Activated T-helper 1 cell treated with Interleukin-2 at 50 U/mL for 16 hours (primary cell): ENCODE measurements at places on chromosomes 3 and 15.

GRCh38 chr15:67839499-67839928 lies 331 bp downstream of the RNU6-1 start:
- no peak for DNase-seq

- DNase-seq: no peak
Observed at GRCh38 chr3:45480871-45481270, 92.5 kb downstream of the LARS2 start.

DNA sequence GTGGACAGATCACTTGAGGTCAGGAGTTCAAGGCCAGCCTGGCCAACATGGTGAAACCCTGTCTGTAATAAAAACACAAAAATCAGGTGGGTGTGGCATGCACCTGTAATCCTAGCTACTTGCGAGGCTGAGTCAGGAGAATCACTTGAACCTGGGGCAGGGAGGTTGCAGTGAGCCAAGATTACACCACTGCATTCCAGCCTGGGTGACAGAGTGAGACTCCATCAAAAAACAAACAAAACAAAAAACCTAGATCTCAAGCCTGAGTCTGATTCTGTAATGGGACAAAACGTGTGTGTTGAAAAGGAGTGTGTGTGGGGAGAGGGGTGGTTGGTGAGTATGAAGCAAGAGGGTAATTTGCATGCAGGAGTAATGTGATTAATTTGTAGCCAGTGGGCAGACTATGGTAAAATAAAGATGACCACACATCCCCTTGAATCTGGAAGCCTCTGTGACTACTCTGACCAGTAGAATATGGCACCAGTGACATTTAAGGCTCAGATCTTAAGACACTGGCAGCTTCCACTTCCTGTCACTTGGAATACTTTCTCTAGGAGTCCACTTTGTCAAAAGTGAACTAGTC lies 18.4 kb upstream of the OPA1 start:
- no peak for DNase-seq

- DNase-seq: no peak
Observed at GRCh38 chr3:77040926-77041722, 1.2 kb downstream of the ROBO2 start.

DNA sequence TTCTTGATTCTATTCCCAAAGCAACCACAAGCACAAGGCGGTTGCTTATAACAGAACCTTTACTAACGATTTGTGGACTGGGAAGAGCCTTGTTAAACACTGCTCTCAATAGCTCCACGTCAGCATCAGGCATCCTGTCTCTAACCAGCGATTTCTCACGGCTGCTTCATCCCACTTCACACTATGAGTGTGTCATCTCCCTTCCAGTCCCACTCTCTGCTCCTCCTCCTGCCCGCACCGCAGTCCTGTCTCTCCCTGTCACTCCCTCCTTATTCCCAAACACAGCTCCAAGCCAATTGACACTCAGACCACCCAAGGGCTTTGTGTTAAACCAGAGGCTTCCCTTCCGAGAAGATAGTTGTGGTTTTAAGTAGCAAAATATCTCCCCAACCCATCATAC lies 94.8 kb downstream of the ABHD5 start:
- DNase-seq: no peak

- DNase-seq: no peak
Observed at GRCh38 chr15:24957691-24958090, 2.9 kb downstream of the SNRPN start.

GRCh38 chr3:60427109-60427508 lies 824.1 kb downstream of the FHIT start:
- no peak for DNase-seq

- DNase-seq: no peak
Observed at GRCh38 chr3:170203457-170203856, 18.8 kb upstream of the PRKCI start.

GRCh38 chr3:100537646-100538338 lies 45.4 kb downstream of the TMEM45A start:
- DNase-seq: no peak

GRCh38 chr3:124429129-124429815 lies 301.0 kb upstream of the UMPS start:
- no peak for DNase-seq

GRCh38 chr3:8909160-8909559 lies 54.1 kb downstream of the RAD18 start:
- no peak for DNase-seq

DNA sequence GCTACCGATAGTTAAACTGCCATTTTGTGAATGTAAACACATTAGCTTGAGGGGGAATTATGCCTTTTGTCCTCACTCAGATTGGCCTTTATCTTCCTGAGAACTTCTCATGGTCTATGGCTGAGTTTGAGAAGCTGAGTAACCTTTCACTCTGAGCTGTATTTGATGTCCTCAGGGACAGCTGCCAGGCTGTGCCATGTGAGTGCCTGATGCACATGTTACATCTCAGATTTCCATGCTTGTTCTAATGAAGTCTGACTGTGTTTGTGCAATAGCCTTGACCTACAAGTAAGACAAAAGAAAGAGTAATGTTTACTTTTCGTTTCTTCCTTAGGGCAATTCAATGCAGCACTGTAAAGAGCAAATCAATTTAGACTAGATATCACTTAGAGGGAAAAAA lies 44.1 kb upstream of the ARL6 start:
- no peak for DNase-seq

- no peak for DNase-seq
Observed at GRCh38 chr15:98698792-98699191, 50.5 kb downstream of the IGF1R start.

DNA sequence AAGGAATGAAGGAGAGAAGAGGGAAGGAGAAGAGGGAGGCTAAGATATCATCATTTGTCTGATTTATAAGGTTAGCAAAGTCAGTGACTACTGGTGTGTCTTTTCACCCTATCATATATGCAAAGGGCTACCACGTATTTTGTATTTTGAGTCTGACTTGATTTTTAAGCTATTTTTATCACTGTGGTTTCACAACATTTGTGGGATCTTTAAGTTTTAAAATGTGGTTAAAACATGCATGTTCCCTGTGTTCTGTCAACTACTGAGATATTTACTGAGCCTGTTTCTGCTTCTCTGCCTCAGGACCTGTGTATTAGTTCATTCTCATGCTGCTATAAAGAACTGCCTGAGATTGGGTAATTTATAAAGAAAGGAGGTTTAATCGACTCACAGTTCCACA lies 22.5 kb upstream of the SPTSSB start:
- DNase-seq: no peak

- DNase-seq: no peak
Observed at GRCh38 chr3:162096874-162097273, 600.3 kb downstream of the OTOL1 start.

DNA sequence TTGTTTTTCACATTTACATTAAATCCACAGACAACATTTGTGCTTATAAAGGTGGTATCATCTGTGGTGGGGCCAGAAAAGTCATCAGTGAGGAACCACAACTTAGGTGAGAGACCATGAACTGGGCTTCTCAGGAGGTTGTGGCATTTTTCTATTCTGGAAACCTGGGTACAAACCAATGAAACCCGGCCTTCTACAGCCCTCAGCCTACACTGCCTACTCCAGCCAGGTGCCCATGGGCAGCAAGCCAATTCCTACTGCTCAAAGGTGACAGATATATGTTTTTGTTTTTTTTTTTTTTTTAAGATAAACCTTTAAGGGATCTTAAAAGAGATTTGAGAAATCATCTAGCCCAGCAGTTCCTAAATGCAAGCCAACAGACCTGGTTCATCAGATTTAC lies 20.3 kb downstream of the SPG21 start:
- no peak for DNase-seq

DNA sequence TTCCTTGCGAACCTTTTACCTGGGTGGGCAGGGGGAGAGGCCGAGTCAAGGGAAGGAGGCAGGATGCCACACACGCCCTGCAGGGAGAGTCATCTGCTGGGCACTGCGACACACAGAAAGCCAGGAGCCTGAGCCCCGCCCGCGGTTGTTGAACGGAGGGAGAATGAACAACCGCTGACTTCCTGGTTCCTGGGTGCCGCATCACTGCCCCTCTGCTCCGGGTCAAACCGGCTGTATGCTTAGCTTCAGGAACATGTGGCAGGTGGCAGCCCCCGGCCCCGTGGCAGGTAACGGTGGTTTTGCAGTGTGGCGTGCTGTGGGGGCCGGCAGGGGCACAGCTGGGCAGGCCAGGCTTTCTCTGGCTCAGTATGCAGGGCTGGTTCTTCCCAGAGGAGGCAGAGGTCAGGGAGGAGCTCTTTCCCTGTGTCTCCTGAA lies 33.4 kb downstream of the APBA2 start:
- no peak for DNase-seq

DNA sequence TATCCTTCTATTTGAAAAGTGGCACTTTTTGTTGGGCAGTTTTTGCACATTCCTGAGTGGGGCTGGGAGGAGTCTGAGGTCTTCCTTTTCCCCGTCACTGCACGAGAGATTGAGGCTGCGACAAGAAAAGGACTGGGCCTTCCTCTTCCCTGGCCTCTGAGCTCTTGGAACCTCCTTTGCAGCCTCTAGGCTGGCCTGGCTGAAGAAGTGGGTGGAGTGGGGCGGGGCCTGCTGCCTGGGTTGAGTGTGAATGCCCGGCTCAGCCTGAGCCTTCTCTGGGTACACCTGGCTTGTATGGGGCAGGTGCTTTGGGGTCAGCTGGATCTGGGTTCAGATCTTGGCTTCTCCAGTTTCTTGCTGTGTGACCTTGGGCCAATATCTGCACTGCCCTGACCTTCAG lies 43.1 kb downstream of the PLXNA1 start:
- DNase-seq: no peak

GRCh38 chr15:76084256-76084655 lies 24.5 kb downstream of the TMEM266 start:
- DNase-seq: no peak

GRCh38 chr3:10224794-10225665 lies 23.2 kb upstream of the TATDN2 start:
- peak; percentile 35 for DNase-seq

GRCh38 chr3:81173514-81173913 lies 587.9 kb downstream of the GBE1 start:
- DNase-seq: no peak
